ENCODE measurements at places on chromosomes 3 and 15.
A peak's percentile ranks its signal among the peaks of the same experiment; 100 is the strongest.

- peak; percentile 49 for DNase-seq
Measured at GRCh38 chr3:116000311-116000710, 377.0 kb downstream of the GAP43 start.

GRCh38 chr3:72223116-72223515 lies 438.2 kb upstream of the PROK2 start:
- peak; percentile 29 for DNase-seq

DNA sequence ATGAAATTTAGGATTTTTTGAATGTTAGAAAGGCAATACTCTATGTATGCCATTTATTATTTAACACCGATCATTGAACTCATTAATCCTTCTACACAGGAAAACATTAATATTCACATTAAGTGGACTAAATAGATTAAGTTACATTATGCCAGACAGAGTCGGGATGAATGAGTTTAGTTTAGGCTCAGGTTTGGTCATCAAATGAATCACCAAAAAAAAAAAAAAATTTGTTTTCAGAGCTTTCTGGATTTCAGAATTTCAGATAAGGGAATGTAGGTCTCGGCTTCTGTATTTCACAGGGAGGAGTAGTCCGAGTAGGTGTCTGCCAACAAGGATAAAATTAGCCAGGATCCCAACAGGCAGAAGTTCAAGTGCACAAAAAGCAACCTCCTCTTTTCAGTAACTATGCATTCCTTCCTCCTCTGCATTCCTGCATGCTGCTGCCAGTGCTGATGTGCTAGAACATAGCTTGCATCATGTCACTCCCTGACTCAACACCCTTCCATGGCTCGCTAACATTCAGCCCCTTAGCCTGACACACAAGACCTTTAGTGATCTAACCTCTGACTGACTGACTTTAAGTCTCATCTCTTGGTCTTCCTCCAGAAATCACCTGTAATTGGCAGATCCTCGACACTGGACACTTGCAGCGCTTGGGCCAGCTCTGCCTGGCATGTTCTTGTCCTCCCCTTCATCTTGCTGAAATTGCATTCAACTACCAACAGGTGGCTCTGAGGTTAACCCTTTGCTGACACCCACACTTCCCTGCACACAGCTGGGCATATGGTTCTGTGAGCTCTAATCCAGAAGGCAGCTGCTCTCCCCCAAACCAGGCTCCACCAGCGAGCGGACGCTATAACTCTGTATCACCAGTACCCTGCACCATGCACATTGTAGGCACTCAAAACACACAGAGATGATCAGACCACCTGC lies 145.4 kb upstream of the PROK2 start:
- DNase-seq, result peak; percentile 35

DNA sequence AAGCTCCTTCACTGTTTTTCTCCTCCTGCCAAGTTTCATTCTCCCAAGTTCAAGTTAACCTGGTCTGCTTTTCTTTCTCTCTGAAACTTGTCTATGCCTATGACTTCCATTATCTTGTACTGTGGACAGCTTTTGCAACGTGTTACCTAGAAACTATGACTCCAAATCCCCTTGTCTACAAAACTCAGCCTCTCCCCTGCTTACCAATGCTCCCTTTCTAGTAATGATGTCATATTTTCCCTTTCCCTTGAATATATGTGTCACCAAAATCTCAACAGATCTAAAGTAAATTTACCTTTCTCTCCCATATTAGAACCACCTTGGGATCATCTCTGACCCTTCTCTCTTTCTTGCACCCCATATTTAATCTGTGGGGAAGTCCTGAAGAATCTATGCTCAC lies 10.5 kb upstream of the ABHD2 start:
- DNase-seq, result no peak

GRCh38 chr3:88003115-88003755 lies 55.6 kb downstream of the CGGBP1 start:
- DNase-seq, result peak; percentile 26

DNA sequence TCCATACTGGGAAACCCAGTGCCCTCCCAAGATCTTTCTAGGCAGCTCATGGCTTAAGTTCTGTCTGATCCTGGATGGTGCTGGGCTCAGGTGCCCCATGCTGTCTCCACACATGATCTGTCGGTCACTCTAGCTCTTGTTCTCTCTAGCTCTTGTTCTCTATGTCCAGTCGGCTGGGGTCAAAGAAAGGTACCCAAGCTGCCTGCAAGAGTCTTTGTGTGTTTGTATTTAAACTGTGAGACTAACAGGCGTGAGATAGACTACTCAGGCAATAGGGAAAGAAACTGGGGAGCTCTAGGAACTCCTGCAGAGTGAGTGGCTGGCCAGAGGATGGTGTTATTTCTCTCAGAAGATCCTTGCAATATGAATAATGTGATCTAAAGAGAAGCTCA lies 40.2 kb downstream of the GPR156 start:
- no peak for DNase-seq

DNA sequence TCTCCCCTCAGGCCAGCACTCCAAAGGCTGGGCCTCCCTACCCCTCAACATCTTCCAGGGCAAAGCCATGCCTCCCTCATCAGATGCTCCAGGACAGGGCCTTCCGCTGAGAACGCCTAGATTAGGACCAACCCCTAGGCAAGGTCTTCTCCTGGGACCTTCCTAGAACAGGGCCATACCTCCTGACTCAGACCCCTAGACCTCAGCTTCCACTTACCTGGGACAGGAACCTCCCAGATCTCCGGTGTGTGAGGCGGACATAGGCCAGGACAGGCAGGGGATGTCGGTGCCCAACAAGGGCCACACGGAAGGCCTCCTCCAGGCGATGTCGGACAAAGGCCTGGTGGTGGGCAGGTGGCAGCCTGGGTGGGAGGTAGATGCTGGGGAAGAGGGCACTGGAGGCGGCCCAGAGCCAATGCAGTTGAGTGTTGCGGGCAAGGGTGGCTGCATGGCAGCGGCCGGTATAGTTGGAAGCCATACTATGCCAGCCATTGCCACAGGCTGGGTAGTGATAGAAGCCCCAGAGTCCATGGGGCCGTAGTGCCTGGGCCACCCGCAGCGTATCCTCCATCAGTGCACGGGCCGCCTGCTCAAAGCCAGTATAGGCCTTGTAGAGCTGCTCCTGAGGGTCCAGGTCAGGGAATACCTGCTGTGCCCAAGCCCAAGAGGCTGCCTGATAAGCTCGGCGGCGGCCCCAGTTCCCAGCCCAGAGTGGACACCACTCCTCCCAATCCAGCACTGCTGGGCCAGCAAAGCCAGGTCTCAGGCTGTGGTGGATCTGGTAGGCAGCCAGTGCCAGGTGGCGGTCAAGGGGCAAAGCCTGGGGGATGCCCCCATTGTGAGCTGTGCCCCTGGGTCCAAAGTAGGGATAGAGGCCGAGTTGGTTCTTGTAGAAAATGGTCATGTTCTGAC lies 2.5 kb upstream of the IFRD2 start:
- DNase-seq, result no peak

GRCh38 chr3:168216851-168217250 lies 121.1 kb upstream of the GOLIM4 start:
- DNase-seq, result no peak

- no peak for DNase-seq
Measured at GRCh38 chr3:153129426-153129825, 32.6 kb upstream of the RAP2B start.

GRCh38 chr15:26891448-26892181 lies 24.8 kb downstream of the GABRA5 start:
- DNase-seq, result peak; percentile 43

DNA sequence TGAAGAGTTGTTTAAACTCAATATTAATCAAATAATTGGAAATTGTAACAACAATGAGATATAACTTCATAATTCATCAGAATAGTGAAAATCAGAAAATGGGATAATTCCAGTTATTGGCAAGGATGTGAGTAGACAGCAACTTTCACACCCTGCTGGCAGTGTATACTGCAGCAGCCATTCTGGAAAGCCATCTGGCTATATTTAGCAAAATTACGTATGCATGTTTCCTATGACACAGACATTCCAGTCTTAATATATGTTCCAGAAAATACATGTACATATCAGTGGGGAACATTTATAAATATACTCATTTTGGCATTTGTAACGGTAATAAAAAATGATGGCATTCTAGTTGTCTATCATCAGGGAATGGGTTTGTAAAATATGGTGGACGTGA lies 564.1 kb downstream of the GBE1 start:
- DNase-seq, result no peak

DNA sequence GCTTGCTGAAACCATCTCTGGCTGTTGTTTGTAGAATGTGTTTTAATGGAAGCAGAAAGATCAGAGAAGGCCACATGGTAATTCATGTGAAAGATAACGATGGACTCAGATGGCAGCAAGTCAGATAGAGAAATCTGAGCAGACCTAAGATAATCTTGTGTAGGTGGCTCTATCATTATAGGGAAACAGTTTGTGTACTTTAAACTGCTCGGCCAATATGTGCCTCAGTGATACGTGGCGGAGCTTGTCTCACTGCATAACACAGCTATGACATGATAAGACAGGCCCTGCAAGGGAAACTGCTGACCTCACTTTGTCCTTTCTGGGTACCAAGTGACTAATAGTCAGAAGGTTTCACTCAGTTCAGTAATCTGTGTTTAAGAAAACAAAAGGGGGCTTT lies 51.0 kb downstream of the MME start:
- DNase-seq, result peak; percentile 4

GRCh38 chr3:107824822-107825371 lies 265.9 kb downstream of the CD47 start:
- no peak for DNase-seq

- DNase-seq, result no peak
Measured at GRCh38 chr3:183328164-183328563, 75.1 kb downstream of the B3GNT5 start.

- DNase-seq, result no peak
Measured at GRCh38 chr3:43285644-43286043, 696 bp upstream of the SNRK start.

DNA sequence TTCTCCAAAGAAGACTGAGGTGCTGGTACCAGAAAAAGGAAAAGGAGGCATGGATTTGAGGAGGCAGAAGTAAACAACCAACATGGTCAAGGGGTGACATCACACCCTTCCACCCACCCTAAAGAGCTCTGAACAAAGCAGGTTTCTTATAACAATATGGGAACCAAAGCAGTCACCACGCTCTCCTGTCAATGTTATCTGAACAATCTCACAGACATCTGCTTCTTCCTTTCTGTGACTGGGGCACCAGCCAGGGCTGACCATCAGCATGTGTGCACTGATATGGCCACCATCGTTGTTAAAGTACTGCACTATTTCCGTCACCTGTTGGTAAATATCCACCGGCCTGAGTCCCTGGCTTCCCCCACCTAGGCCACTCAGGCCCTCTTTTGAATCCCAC lies 252.9 kb downstream of the SHQ1 start:
- DNase-seq, result no peak

DNA sequence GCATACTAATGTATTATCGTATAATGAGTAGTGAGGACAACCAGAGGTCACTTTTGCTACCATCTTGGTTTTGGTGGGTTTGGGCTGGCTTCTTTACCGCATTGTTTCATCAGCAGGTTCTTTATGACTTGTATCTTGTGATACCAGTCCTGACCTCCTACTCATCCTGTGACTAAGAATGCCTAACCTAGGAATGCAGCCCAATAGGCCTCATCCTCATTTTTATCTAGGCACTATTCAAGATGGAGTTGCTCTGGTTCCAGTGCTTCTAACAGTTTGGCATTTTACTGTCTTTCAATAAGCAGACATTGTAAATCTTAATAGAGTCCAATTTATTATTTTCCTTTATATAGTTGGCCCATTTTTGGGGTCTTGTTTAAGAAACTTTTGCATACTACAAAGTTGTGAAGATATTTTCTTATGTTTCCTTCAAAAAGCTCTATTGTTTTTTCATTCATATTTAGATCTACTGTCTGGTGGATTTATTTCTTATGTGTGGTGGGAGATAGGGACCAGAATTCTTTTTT lies 60.8 kb upstream of the RNU6-1 start:
- no peak for DNase-seq
